ENCODE measurements at places on chromosomes 7 and 10.

GRCh38 chr7:111223802-111224253 lies 132.9 kb downstream of the LRRN3 start:
- DNase-seq = no peak

DNA sequence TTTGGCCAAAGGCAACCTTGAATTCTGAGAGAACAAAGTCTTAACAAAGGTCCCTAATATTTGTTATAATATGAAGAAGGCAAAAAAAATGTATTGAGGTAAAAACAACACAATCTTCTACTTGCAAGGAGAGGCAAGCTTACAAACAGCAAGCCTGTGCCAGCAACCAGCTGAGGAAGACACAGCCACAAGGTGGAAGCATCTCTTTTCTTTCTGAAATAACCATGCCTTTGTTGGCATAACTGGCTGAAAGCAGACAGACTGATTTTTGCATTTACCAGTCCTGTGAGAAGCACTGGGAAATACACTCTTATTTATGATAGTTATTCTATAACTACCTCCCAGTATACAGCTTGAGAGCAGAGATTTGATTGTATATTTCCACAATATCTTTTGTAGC lies 292.0 kb downstream of the PHTF2 start:
- no peak for DNase-seq

DNA sequence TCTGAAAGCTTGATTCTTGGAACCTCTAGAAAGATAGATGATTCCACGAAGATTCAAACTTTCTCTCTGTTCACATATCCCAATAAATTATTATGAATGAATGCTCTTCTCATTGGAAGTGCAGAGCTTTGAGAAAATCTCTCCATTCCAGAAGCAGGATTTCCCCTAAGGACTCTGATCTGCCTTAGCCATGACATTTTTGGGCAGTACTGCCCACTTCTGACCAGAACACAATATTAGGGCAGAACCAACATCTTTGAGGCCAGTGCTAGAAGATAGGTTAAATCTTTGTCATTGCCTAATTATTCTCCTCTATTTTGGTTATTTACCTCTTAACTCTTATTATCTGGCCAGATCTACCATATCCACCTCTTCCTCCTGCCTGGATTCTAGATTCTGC lies 49.9 kb downstream of the ARMC3 start:
- no peak for DNase-seq

DNA sequence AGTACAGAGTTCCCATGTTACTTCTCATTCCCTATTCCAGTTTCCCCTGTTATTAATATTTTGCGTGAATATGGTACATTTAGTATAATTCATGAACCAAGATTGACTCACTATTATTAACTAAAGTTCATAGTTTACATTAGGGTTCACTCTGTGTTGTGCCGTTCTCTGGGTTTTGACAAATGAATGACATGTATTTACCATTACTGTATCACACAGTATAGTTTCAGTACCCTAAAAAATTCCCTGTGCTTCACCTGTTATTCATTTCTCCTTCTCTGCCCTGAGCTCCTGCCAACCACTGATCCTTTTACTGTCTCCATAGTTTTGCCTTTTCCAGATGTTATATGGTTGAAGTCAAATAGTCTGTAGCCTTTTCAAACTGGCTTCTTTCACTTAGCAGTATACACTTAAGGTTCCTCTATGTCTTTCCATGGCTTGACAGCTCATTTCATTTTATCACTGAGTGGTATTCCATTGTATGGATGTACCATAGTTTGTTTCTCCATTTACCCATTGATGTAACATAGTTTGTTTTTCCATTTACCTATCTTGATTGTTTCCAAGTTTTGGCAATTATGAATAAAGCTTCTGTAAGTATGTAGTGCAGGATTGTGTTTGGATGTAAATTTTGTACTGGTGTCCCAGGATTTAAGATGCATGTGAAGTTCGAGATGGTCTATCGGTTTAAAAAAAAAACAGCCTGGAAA lies 58.8 kb downstream of the CDK14 start:
- no peak for DNase-seq

GRCh38 chr7:96638669-96639068 lies 71.0 kb downstream of the SEM1 start:
- DNase-seq = no peak

DNA sequence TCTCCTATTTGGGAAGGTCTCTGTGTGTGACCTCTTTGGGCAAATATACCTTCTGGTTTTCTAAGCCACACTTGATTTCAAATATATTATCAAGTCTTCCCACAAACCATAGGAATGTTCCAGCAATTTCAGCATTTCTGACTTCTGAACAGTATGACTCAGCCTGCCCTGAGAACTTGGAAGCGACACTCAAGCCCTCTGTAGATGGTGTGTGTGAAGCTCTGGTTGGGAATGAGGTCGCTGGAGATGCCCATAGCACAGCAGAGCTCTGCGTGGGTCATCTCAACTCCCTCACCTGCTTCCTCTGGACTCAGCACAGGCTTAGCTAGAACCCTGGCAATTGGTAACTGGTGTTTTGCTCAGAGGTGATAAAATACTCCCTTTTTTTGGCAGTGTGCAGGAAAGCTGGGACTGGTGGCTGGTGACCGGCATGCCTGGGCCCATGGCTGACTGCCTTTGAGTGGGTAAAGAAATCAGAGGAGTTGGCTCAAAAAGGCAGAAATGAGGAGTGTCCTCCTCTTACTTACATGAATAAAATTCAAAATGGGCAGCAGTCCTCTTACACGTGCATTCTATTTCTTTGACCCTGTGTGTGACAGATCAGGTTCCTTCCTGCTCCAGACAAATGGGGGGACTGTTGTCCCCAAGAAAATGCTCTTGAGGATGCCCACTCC lies 87.5 kb upstream of the NRP1 start:
- DNase-seq = no peak

DNA sequence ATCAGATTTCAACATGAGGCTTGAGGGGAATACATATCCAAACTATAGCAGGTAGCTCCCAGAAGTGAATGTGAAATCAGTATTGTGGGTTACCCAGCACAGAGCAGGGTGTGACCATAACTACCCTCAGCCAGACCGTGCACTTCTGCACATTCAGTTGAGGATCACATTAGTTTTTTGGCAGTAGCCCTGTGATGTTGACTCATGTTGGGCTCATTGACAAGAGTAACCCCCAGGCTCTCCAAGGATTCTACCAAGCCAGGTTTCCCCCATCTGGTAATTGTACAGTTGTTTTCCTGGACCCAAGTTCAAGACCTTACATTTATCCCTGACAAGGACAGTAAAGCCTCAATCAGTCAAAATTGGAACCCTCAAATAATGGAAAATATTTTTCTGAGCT lies 11.7 kb upstream of the CPA4 start:
- no peak for DNase-seq

GRCh38 chr7:132590162-132590561 lies 13.9 kb upstream of the PLXNA4 start:
- DNase-seq = no peak

DNA sequence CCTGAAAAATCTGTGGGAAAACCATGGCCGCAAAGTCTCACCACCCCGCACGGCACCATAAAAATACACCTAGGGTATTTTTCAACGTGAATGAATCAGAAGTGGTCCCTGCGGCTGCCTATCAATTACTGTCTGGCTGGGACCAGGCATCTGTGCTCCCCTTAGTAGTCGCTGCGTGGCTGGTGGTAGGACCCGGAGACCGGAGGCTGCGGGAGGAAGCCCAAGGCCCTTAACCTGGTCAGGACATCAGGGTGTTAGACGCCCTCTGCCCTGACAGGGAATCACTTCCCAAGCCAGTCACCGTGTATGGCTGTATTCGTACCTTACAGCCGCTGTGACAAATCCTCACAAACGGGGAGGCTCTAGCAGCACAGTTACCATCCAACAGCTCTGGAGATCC lies 141.5 kb upstream of the PPP2R2D start:
- DNase-seq = no peak

GRCh38 chr7:46571996-46572395 lies 650.9 kb upstream of the IGFBP3 start:
- no peak for DNase-seq

GRCh38 chr10:125415006-125415633 lies 254.8 kb upstream of the CTBP2 start:
- no peak for DNase-seq

DNA sequence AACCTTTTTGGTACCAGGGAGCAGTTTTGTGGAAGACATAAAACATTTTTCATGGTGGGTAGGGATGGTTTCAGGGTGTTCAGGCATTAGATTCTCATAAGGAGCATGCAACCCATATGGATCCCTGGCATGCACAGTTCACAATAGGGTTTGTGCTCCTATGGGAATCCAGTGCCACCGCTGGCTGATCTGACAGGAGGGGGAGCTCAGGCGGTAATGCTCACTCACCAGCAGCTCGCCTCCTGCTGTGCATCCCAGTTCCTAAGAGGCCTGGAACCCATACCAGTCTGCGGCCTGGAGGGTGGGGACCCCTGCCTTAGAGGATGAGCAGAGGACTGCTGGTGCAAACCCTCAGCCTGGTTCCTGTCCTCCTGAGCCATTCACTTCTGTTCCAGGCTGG lies 561.7 kb downstream of the SDK1 start:
- DNase-seq = no peak

GRCh38 chr10:48794074-48794473 lies 109.4 kb downstream of the WDFY4 start:
- no peak for DNase-seq

GRCh38 chr10:110392868-110393740 lies 88.4 kb upstream of the SMNDC1 start:
- no peak for DNase-seq

DNA sequence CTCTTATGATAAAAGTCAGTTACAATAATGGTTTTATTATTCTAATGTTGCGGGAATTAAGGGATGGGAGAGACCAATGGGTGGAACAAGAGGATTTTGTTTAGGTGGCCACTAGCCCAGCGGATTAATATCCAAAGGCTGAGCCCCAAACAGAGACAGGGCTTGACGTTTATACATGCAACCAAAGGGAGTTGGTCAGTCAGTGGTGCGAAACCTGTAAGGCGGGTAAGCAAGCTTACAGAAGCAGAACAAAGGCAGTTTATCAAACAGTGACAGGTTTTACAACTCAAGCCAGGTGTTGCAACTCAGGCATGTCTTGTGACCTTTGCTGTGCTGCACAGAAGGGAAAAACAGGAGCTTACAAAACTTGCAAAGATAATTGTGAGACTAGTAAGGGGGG lies 622.9 kb upstream of the MBL2 start:
- no peak for DNase-seq

DNA sequence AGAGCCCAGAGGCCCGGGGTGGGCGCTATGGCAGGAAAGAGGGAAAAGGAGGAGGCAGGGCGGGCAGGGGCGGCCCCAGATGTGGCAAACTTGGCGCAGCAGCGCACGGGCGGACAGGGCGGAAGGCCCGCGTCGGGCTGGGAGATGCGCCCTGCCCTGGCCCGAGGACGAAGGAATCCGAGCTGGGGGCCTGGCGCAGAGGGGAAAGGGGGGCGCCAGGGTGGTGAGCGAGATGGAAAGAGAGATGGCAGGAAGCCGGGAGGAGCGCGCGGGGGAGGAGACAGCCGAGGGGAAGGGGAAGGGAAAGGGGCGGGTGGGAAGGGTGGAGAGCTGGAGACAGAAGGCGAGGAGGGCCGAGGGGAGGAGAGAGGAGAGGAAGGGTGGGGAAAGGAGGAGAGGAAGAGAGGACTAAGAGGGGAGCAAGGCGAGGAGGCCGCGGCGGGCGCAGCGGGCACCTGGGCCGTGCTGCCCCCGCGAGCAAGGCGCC lies at the start of gene MARVELD1:
Gene MARVELD1, plus strand, starts transcription at position 392 of the 487 bp plus-strand sequence. CDS start 147 bp downstream, outside the sequence.
- peak; percentile 27 for DNase-seq

DNA sequence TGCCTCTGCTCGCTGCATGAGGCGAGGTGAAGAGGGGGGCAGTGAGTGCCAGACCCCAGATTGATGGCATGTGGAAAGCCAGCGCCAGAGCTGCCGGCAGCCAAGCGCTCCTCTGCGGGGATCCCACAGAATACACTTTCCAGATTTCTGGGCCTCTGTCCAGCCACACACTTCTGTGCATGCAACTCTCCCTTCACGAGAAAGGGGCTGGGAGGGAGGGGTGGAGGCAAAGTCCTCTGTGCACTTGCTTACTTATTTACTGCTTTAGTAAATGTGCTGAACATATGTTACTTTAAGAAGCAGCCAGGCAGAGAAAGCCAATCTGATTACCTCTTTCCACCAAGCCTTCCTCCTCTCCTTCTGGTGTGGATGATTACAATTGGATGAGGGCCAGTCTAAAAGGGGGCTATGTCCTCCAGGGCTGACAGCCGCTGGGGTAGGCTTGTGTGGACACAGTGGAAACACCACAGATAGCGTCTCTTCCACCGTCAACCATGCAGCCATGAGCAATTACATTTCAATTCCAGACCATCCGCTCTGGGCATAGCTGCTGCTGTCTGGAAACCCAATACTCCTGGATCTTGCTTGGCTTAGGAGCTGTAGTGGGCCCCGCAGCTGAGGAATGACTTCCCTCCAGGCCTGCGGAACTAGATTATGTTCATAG lies 322.8 kb upstream of the ANKRD30A start:
- no peak for DNase-seq

- no peak for DNase-seq
Measured at GRCh38 chr10:118626953-118627352, 31.5 kb upstream of the PRLHR start.

GRCh38 chr10:74186678-74187077 lies 35.7 kb downstream of the ADK start:
- no peak for DNase-seq
